ENCODE measurements at places on chromosomes 7 and 10.

DNA sequence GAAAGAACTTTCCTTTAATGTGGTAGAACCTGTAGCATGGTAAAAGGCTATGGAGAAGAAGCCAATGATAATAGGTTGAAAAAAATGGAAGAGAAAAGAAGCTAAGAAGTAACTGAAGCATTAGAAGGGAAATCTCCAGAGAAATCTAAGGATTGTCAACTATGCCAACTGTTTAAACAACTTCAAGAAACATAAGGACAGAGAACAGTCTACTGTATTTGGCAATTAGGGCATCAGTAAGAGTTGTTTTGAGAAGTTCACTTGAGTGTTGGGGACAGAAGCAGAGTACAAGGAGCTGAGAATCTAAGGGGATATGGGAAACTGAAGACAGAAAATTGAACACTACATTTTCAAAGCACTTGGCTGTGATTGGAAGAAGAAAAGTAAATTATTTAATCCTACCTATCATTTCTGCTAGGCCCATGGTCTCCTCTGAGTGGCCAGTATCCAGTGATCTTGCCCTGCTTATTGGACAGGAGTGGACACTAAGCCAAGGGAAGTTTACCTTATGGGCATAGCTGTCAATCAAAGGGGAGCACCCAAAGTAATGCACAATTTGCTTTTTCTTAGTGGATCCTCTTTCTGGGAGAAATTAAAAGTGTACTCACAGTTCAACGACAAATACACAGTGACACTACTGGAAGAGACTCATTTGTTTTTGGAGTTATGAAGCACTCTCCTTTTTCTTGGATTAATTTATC lies 56.4 kb upstream of the CCDC71L start:
- no peak for DNase-seq

GRCh38 chr7:96017877-96018276 lies 245.5 kb downstream of the DYNC1I1 start:
- DNase-seq: no peak

- peak; percentile 30 for DNase-seq
Observed at GRCh38 chr10:73744664-73744975, 448 bp downstream of the SEC24C start.

DNA sequence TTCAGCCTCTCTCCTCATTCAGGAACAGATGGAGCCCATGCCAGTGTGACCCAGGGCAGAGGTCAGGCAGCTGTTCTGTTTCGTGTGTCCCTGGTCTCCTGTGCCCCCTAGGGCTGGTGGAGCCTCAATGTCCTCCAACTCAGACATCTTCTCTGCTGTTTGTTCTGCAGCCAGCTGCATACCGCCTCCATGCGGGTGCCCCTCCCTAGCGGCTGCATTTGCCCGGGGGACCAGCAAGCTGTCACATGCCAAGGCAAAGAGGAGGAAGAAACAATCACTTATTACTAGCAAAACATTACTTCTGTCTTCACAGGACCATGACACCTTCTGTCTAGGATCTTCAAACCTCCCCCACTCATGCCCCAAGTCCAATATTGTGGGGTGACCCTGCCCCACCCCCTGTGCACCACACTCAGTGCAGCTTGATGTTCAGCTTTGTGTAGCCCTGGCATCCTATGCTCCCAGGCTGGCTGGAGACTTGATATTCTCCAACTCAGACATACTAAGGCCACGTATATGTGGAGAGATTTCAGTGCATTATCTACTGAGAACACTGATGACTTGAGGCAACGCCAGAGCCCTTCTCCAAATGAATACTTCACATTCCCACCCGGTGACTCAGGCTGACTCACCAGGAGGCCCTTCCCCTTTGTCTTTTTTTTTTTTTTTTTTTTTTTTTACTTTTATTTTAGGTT lies 188.9 kb downstream of the SKIDA1 start:
- DNase-seq: no peak

- DNase-seq: no peak
Observed at GRCh38 chr10:12782537-12782936, 219.0 kb downstream of the CCDC3 start.

DNA sequence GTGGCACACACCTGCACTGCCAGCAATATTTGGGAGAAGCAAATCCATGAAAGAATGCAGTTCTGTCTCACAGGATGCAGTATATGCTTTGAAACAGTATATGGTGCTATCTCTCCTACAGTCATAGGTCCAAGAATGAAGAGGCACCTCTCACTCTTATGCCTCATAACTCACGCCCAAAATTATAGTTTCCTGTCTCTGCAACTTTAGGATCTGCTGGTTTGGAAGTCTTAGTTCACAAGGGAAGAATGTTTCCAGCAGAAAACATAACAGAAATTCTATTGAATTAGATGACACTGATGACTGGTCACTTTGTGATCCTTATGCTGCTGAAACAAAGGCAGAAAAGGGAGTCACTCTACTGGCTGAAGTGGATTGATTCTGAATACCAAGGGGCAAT lies 5.7 kb downstream of the C10orf67 start:
- no peak for DNase-seq
